Left ventricle myocardium inferior (tissue), 1 donor: ENCODE measurements at places on chromosomes 2 and 18.

DNA sequence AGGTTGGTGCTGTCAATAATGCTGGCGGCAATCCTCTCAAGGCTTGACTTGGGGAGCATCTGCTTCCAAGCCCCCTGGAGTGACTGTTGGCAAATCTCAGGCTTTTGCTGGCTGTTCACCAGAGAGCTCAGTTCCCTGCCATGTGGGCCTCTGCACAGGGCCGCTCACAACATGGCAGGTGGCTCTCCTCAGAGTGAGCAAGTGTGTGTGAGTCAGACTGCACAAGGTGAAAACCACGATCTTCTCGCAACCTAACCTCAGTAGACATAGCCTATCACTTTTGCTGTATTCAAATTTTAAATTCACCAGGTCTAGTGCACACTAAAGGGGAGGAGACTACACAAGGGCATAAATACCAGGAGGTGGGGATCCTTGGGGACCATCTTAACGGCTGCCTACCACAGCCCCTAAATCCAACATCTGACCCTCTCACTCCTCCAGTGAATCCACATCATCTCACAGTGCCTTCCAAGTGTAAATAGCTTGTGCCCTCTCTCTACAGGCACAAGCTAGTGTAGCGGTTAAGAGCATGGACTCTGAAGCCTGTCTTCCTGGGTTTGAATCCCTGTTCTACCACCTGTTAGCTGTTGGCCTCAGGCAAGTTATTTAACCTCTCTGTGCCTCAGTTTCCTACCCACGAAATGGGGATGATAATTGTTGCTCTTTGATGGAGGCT, 187.7 kb upstream of the CXCR4 start:
- DNase-seq: no peak

DNA sequence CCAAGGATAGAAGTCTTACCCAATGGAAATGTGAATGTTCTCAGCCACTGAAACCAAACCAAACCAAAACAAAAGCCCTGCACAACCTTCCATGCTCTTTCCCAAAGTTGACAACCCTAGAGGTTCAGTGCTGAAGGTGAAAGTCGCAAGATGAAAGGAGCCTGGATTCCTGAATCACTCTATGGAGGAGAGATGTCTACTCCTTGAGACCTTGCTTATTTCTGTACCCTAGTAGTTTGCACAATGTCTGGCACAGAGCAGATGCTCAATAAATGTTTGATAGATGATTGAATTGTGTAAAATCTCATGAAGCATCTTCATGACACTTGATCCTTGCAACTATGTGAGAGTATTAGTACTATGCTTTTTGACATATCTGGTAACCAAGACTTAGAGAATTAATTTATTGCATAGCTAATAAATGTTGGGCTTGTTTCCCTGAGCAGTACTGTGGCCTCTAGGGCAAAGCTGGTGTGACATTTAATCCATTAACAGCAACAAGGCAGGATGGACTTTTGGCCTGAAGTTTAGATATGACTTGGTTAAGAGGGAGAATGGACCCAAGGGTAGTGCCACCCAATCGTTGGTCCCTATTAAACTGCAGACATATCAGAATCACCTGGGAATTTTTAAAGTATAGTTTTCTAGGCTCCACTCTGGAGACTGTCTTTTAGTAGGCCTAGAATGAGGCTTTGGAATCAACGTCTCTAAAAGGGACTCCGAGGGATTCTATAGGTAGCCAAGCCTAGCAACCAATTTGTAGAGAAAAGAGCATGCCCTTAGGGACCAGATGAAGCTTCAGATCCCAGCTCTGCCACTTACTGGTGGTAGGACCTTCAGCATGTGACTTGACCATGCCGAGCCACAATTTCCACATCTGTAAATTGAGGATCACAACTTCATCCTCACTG, 145.9 kb downstream of the DDX1 start:
- no peak for DNase-seq

GRCh38 chr2:216694082-216694825, 1.1 kb downstream of the IGFBP5 start:
- peak; percentile 66 for DNase-seq

DNA sequence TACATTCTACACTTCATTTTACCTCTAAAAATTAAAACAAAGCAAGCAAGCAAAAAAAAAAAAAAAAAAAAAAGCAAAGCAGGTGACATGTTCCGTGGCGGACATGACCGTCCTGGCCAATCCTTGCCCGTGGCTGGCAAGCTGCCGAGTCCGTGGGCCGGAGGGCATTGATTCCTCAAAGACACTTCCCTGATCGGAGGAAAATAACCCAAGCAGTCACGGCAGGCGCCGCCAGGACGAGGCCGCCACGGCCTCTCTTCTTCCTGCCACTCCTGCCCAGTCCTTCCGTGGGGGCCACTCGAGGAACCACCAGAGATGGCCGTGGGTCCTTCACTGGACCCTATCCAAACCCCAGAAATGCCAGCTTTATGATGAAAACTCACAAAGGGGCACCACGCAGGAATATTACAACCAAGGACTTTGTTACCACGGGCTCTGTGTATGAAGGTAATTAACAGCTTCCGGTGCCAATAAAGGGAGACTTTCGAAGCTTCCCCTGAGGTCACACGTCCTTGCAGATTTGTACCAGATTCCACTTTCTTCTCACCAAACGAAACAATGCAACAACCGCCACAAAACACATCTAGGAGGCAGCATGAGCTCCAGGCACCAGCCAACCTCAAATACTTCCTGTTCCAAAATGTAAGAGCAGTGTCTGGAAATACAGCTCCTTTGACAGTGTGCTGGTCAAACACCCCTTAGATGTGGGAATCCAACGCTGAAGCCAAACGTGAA, 170.3 kb downstream of the HDAC4 start:
- DNase-seq: peak; percentile 56

GRCh38 chr2:71603851-71604725, 150.7 kb downstream of the DYSF start:
- DNase-seq: peak; percentile 10

DNA sequence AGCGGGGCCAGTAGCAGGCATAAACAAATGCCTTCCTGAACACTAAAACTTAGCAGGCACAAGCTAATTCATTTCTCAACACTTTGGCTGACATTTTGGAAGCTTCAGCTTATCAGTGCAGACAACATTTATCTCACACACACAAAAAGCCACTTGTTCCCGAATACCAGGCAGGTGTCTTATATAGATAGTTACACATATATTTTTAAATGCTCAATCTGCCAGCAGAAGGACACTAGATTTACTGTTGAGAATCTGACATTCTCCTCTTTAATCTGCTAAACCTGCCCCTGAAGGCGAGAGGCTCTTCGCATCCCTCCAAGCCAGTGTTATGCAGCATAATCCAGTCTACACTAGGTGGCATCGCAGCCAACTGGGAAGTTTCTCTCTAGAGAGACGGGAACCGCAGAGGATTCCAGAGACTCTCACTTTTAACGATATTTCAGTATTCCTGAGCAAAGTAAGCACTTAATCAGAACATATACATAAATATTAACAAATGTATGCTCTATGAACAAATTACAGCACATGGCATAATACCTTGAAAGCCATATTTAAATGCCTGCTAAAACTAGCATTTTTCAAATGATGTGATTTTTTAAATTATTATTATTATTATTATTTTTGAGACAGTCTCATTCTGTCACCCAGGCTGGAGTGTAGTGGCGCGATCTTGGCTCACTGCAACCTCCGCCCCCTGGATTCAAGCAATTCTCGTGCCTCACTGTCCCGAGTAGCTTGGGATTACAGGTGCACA, 90.2 kb upstream of the SCG2 start:
- no peak for DNase-seq
